ENCODE measurements at places on chromosomes 3 and 15.

DNA sequence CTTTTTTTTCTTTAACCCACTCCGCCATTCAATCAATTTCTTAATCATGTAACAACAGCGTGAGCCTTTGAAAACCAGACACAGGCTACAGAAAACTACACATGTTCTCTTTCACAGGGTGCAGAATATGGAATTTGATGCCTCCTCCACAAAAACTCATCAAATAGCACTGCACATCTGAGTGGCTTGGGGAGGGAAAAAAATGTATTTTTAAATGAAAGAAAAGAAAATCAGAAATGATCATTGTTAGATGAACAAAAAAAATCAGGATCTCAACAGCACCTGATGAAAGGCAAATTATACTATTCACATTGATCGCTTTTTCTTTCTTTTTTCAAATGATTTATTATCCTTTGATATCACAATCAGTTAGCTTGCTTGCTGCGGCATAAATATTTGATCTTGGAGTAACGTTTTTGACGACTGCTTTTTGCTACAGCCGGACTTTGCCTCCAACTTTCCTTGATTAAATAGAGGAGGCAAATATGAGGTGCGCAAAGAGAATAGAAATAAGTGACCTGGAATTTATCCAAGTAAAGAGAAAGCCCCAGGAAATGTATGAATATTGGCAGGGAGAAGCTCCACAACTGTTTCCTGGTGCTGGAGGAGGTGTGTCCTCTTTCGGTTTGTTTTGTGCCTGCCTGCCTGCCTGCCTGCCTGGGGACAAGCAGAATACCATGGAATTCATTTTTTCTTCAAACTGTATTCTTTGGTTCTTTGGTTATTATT, 63.1 kb downstream of the EDEM1 start:
- DNase-seq: peak; percentile 51

DNA sequence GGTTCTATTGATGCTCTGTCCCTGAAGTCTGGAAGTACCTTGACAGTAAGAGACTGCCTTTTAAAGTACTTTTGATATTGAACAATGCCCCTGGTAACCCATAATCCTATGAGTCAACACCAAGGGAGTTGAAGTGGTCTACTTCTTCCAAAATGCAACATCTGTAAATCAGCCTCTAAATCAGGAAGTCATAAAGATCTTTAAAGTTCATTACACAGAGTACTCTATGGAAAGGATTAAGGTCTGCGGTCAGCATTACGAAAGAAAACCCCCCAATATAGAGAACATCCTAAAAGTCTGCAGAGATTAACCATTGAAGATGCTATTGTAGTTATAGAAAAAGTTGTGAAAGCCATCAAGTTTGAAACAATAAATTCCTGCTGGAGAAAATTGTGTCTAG, 52.7 kb upstream of the CMC1 start:
- no peak for DNase-seq

DNA sequence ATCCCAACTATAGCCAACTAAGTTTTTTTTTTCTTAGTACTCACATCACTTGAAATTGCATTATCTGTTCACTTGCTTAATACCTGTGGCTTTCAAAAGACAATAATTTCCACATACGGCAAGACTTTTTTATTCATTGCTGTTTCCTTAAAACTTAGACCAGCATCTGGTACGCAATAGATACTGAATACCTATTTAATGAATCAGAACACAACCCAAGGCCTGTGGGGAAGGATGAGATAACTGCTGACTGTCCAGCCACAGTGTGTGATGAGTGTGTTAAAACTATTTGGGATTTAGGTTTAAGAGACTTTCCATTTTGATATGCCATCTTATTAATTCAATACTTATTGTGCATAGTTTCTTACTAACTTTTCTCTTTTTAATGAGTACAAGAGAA, 988.7 kb downstream of the NTRK3 start:
- no peak for DNase-seq

DNA sequence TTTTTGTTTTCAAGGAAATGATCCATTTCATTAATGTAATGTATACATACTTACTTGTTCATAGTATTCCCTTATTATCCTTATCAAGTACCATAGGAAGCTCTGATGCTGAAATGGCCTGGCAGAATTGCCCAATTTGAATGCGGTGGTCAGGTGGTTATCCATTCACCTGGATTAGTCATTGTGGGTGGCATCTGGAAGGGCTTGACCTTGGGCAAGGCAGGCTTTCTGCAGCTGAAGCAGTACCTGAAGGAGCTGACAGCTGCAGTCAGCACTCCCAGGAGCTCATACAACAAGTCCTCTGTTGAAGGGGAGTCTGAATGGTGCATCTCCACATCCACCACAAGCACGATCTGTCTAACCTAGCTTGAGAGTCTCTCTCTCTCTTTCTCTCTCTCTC, 12.2 kb upstream of the IQCF5 start:
- DNase-seq: no peak

DNA sequence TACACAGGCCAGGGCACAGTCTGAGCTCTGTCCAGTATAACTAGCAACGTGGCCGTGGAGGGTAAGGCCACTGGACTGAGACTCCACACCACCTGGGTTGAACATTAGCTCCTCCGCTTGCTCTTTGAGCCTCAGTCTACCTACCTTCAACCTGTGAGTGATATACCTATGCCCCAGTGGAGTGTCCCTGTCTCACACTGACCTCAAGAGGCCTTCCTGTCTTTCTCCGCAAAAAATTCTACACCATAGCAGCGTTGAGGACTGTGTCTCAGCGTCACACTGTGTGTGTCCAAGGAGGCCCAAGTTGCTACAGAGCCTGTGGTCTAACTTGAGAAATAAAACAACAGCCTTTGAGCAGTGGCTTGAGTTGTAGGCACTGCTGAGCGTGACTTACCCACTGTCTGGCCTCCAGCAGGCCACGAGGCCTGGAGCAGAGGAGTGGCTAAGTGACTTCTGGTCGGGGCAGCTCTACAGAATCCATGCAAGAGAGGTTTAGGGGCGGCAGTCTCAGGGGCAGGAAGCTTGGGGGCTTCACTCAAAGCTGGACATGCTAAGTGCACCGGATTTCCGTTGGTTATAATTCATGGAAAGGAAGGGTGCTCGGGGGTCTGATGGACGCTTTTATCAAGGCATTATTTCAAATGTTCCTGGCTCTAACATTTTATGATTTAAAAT, 2.0 kb upstream of the MGLL start:
- no peak for DNase-seq

DNA sequence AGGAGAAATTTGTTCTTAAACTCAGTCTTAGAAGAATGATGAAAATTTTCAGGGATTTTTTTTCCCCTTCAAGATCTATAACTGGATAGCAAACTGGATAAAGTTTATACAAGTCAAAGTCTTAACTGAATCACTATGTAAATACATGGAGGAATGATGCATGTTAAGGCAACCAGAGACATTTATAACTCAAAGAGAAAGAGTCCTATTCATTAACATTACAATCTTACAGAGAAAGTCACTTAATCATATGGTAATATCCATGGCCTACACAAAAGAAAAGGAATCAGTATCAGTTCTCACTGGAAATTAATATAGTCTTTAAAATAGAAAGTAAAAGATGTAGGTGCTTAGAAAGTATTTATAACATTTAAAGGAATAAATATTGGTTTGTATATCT, 869.1 kb downstream of the TBL1XR1 start:
- DNase-seq: no peak

GRCh38 chr3:16102905-16103364, 71.5 kb upstream of the GALNT15 start:
- no peak for DNase-seq

- DNase-seq: peak; percentile 96
Measured at GRCh38 chr15:74245342-74245931, 9.3 kb downstream of the CCDC33 start.

DNA sequence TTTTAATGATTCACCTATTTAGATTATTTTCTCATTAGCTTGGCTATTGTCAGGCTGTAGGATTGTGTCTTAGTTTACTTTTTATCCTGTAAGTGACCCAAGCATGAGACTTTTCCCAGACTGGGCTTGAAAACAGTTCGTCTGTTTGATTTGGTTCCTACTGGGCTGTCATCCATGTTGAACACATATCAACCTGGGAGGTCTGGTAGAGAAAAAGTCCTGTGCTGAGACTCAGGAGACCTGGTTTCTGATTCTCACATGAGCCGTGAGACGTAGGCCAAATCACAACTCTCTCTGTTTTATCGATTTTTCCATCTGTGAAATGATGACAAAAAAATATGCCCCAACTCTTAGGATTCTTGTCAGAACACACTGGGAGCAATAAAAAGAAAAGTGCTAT, 98.8 kb upstream of the GALNT15 start:
- DNase-seq: no peak

DNA sequence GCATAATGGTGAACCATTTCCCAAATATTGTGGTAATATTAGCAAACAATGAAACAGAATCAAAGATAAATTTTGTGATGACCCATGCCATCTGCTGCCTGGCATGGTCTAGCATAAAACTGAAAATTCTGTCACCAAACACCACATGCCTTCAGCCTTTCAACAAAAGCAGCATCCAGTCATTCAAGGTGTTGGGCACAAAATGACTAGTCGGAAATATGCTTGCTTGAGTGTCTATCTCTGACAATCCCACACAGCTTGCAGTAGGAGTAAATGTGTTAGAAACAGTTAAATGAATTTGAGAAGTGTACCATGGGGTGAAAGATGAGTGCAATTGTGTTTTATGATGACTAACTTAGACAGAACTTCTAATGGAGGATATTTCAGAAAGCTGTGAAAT, 61.7 kb upstream of the CDIN1 start:
- DNase-seq: no peak

- DNase-seq: no peak
Measured at GRCh38 chr3:87625876-87626275, 349.5 kb upstream of the POU1F1 start.

- no peak for DNase-seq
Measured at GRCh38 chr3:62614527-62614926, 241.2 kb upstream of the FEZF2 start.

DNA sequence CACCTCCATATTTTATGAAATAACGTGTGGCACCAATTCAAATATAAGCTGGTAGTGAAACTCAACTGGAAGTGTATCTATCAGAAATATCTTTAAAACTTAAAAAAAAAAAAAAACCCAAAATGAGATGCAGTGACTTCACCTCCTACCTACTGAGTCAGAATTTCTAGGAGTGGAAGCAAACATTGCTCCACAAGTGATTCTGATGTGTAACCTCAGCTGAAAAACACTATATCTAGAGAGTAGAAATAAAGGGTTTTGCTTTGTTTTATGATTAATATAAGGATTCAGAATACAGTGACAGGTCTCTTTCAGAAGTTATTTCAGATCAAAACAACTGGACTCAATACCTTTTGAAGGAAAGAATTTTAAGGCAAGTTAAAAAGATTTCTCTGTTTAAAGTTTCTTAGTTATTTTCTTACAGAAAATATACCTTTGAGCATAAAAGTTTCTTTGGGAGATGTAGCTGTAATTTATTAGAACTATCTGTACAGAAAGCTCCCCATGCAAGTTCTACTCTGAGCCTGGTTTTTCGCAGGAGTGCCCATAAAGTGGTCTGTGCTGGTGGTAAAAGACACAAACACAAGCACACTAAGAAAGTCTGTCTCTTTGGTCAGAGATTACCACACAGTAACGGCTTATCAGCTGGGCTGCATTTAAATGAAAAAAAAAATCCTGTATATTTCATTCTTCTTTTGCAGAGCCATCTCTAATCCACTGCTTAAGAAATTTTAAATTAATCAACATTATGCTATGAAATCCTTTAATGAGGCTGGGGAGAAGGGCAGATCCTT, 59.9 kb upstream of the PPIB start:
- no peak for DNase-seq

DNA sequence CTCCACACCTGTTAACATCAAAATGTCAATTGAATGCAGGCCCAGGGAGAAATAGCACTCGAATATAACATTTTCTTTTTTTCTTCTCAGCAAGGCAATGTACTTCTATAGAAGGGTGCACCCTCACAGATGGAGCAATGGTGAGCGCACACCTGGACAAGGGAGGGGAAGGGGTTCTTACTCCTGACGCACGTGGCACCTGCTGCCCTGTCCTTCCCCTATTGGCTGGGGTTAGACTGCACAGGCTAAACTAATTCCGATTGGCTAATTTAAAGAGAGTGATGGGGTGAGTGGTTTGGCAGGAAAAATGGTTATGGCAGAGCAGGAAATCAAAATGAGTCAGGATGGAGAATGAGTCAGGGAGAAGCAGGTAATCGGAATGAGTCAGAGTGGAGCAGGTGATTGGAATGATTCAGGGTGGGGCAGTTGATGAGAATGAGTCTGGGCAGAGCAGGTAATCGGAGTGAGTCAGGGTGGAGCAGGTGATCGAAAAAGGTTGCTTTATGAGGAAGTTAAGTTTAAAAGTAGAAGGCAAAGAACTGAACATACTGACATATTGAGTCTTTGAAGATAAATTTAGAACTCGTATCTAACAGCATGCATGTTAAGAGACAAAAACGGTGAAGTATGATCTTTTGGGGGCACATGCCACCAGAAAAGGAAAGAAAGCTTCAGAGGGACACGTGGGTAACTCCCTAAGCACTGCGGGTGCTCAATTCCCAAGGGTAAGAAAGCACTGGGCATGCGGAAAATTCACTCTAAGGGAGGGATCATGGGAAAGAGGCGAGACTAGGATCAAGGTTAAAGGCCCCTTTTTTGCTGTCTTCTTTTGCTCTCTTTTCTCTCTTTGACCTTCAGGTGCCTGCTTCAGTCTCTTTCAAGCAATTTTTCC, 72.9 kb upstream of the GALNT15 start:
- DNase-seq: no peak

GRCh38 chr3:117722856-117723255, 1013.3 kb downstream of the TUSC7 start:
- DNase-seq: no peak

DNA sequence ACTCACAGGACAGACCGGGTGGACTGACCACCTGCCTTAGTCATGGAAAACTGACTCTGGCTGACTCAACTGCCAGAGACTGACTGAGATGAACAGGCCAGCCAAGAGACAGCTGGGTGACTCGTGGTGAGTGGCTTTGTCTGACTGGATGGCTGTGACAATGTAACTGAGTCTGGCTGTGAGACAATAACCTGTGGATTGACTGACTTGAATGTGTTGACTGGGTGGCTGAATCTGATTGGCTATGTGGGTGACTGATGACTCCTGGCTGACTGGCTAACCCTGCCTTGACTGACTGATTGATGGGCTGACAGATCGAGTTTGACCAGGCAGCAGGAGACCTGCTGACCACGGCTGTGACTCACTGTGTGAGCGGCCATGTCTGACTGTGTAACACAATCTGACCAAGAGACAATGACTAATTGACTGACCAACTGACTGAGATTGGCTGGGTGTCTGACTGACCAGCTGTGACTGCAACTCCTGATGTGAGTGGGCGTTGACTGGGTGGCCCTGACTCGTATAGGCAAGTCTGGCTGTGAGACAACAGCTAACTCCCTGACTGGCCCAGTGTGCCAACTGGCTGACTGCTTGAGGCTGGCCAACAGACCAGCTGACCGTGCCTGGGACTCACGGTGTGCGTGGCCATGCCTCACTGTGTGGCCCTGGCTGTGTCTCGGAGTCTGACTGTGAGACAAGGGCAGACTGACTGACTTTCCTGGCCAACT, 509.1 kb downstream of the SHQ1 start:
- DNase-seq: no peak

- no peak for DNase-seq
Measured at GRCh38 chr3:138696666-138697370, 88.2 kb downstream of the FAIM start.

Measured in NCI-H2081 (cell line).